Sciatic nerve (tissue), 2 donors: ENCODE measurements at places on chromosomes 2 and 18.

DNA sequence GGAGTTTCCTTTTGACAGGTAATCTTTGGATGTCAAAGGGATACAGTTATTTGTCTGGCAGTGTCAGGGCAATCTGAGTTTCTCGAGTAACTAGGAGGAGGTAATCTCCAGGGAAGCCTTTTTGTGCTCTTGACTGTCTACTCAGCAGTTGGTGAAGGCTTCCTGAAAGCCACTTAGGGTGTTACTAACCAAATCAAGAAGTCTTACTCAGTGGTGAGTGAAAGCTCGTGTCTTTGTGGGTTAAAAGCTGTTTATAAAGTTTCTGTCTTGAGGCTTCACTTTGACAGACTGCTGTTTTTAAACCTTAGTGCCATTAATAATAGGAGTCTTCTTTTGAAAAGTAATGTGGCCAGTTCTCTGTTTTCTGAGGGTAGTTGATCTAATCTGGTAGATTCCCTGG is 1.7 kb downstream of the THSD7B start:
- DNase-seq = no peak

DNA sequence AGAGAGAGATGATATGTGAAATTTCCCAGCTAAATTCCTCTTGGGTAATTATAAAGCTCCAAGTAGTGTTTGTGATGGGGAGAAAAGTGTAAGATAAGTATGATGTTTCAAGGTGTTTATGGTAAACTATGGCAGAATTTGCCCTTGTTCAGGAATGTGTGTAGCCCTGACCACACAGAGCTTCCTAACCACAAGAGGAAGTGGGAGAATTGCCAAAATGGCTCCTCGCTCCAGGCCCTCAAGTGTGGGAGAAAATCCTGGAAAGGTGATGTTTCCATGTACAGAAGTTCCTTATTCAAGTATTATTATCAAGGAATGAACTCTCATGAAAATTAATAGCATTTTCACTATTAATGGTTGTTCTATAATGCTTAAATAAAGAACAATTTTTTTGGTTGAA is 878.3 kb downstream of the TDRD15 start:
- DNase-seq = no peak

GRCh38 chr18:63409301-63409700 is 13.0 kb downstream of the VPS4B start:
- DNase-seq = no peak

GRCh38 chr2:241965931-241966412 is 96.4 kb downstream of the RTP5 start:
- peak; percentile 70 for DNase-seq

DNA sequence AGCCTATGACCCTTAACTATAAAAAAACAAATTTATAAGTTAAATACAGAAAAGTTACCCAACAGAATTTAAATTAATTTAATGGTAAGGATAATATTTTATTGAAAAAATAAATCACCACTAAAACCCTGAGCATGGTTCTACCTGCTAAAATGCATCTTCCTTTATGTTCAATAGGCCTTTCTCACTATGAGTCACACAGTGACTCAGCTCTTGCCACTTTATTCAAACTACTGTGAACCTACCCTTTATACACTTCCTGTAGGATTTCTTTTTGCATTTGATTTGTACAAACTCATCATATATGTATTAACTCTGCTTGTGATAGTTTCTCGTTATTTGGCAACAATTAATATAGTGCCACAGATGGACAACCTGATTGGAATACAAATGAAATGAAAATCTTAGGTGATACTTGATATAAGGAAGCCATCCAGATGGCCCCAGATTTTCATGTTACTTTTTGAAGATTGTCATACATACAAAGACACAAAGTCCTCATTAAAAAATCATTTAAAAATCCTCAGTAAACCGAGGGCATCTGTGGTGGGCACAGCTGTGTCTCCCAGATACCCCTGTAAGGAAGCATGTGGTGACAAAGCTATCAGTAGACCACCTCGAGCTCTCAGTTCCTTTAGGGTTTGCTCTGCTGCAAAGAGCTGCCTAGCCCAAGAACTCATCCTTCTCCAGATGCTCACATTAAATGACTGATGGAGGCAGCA is 55.2 kb upstream of the COBLL1 start:
- DNase-seq = no peak

GRCh38 chr18:73331212-73331772 is 463.5 kb upstream of the NETO1 start:
- no peak for DNase-seq

GRCh38 chr2:122000556-122001340 is 245.3 kb downstream of the TSN start:
- DNase-seq = no peak

DNA sequence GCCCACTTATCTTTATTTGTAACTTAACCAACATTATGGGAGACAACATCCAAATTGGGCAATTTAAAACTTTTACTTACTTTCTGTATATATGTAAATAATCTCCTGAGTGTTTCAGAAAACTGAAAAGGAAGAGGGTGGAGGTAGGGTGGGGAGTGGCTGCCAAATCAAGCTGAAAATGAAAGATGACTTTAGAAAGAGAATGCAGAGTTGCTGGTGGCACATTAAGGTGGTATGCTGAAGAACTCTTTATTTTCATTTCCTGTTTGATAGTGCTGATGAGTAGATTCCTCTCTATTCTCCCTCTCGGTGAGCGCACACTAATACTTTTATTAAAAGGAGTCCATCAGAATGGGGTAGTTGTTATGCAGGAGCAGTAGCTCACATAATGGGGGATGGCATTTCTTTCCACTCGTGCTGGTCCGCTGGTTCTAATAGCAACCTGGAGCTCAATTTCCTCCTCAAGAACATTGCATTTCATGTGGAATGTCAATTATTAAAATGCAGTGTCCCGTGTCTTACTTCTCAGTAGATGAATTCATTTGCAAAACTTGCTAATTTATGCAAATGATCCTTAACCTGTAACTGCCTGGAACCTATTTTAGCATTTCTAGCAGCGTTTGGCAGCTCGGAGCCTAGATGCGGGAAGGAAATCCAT is 466.9 kb upstream of the HNRNPA3 start:
- DNase-seq = no peak

DNA sequence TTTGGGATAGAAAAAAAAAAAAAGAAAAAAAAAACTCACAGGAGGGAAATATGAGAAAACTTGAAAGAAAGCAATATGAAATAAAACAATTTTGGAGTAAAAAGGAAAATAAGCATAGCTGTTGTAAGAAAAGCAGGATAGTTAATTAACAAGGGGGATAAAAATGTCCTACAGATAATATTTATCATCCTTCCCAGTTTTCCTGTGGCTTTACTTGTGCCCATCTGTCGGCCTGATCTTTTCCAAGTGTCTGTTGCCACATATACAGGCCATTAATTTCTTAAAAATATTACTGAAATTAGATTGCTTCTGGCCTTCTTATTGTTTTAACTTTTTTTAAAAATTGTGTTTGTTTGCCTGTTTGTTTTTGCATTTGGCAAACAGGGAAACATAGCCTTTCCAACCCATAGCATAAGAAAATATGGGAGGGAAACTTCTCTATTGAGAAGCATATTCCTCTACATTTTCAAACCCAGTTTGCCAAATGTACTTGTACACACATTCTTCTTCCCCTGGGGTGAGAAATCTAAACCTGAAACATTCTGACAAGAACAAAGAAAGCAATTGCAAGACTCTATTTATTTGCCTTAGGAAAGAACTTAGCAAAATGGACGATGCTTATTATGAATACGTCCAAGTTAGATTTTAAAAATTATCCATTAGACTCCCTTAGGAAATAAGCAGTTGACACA is 272.3 kb downstream of the CDH20 start:
- no peak for DNase-seq

GRCh38 chr2:166573391-166573790 is 79.3 kb upstream of the SCN7A start:
- DNase-seq = no peak
